Uterus (tissue), 4 donors: ENCODE measurements at places on chromosomes 2 and 18. TPM values are rescaled to one million over a fixed set of nuclear protein-coding genes. Genes with fewer than 3 reads are reported as not detected.

GRCh38 chr2:156918410-156918809 is 339.1 kb upstream of the GALNT5 start:
- DNase-seq = no peak

DNA sequence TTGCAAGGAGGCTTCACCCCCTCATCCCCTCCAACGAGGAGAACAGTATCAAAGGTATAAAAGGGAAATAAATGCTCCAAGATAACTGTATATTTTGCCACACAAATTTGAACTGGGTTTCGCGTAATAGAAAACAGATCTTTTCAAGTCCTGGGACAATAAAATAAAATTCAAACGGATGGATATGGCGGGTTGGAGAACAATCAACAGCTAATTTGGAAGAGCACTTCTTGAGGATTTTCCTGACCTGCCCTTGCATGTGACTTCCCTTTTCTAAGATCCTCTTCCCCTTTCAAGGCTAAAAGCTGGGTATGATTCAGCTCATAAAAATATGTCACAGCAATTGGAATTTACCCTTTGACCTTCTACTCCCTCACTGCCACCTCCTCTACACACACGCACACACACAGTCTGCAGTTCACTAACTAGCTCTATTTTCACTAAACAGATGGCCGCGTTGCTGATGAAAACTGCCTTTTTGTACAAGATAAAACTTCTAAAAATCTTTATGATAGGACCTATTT is 386.9 kb downstream of the FIGN start:
- peak; percentile 15 for DNase-seq

AFF3 gene
- 9.7 TPM for total RNA-seq

DNA sequence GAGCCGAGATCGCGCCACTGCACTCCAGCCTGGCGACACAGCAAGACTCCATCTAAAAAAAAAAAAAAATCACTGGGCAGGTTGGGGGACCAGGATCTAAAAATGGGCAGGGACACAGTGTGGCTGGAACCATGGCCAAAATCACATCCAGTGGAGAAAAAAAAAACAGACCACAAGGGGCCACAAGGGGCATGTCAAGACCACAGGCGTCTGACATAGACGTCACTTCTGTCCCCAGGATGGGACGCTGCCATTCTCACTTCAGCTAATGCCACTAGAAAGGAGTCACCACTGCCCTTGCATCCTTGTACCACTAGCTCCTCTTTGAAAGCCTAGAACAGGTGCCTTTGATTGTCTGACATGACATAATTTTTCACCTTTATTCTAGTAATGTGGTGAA is 2.5 kb upstream of the POMC start:
- DNase-seq = no peak

DNA sequence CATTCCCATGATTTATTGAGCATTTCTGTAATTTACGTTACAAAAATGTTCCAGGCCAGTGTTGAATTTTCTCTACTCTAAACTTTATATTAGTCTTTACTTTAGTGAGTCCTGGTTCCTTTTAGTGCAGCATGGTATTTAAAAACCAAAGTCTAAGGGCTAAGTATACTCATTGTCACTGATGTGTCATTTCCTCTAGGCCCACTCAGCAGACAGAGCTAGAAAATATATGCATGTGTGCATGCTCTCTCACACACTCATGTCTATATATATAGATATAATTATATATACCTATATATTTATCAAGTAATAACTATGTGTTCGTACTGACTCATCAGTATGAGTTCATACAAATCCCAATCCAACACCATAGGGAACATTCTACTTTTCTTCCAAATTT is 132.5 kb upstream of the SLC8A1 start:
- DNase-seq = no peak

REG3G gene
- not detected for total RNA-seq
